ENCODE measurements at places on chromosomes 7 and 10.

GRCh38 chr10:102596506-102596971, 47.7 kb upstream of the TRIM8 start:
- no peak for DNase-seq

- DNase-seq, result no peak
These were observed 199.8 kb downstream of the CELF2 start for GRCh38 chr10:11217521-11217920.

DNA sequence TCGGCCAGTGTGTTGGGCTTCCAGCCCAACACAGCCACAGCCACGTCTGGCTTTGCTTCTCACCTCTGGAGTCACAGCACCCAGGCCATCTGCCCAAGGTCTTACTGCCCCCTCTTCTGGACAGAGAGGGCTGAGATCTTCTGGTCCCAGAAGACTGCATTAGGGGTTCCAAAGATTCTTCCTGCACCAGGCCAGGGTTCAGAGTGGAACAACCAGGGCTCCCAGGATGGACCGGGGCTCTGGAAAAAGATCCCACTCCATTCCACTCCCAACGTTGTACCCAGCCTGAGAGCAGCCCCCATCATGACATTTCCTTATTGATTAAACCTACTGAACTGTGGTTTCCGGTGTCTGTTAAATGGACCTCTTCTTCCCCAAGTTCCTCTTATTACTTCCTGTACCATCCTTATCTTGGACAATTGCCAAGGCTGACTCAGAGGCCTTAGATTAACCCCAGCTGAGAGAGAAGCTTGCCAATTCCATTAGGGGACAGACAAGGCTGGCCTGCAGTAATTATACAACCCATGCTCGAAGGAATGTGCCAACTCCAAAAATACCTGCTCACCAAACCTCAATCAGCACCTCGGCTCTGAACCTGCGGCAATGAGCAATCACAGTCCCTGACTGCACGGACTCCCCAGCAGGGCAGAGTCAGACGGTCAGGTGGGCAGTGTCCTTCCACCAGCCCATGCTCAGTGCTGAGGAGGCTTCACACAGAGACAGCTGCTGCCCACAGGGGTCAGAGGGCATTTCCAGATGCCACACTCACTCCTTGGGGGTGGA, 47.9 kb upstream of the NPFFR1 start:
- DNase-seq, result no peak

GRCh38 chr10:113735913-113736312, 15.6 kb upstream of the PLEKHS1 start:
- no peak for DNase-seq

GRCh38 chr10:105274556-105275070, 633.5 kb downstream of the SORCS3 start:
- no peak for DNase-seq

- no peak for DNase-seq
These were observed 21.7 kb upstream of the RNF32 start for GRCh38 chr7:156618780-156619367.

Data from stimulated activated CD8-positive, alpha-beta memory T cell treated with anti-CD3 and anti-CD28 coated beads, Interleukin-15, amount 100 ng/mL, for 4 hours (primary cell).